Stimulated activated CD4-positive, alpha-beta T cell treated with anti-CD3 and anti-CD28 coated beads, Interleukin-1b, Interleukin-23, amount 100 ng/mL, for 24 hours (primary cell): ENCODE measurements at places on chromosomes 11 and 22.

GRCh38 chr22:32040324-32040904 is 2.6 kb upstream of the SLC5A1 start:
- no peak for DNase-seq

DNA sequence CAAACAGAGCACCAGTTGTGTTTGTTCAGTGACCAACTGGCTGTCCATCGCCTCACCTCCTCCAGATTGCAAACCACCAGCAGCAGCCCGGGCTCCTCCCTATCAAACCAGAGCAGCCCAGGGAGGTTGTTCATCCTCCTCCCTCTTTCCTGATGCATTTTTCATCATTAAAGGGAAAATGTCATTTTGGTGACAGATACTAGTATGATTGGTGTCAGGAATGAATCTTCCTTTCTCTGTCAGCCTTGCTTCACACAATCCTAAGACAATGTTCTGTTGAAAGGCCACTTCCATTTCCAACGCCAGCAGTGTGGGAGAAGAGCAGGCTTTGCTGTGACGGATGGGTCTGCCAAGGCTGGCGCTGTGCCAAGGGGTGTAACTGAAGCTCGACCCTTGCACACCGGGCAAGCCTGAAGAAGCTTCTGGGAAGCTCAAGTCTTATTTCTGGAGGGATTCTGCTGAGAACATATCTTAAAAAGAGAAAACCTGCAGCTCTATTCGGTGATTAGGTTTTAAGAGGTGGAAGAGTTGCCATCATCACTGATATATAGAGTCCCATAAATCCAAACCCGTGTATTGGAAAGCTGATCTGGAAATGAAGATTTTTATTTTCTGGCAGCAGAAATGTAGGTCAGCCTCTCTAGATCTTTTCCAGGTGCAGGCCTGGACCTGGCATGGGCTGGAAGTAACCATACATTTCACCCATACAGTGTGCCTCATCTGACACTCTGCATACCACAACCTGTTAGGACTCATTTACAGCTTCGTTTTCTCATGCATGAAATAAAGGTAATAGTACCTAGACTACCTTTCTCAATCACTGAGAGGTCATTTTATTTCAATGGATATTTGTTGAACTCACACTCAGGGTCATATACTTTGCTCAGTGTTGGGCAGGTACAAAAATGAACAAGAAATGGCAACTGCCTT is 524.5 kb downstream of the NTM start:
- no peak for DNase-seq

GRCh38 chr11:64351136-64351631 is 7.8 kb upstream of the RPS6KA4 start:
- DNase-seq, result no peak

GRCh38 chr11:44928144-44928543 is 22.5 kb downstream of the TP53I11 start:
- no peak for DNase-seq

DNA sequence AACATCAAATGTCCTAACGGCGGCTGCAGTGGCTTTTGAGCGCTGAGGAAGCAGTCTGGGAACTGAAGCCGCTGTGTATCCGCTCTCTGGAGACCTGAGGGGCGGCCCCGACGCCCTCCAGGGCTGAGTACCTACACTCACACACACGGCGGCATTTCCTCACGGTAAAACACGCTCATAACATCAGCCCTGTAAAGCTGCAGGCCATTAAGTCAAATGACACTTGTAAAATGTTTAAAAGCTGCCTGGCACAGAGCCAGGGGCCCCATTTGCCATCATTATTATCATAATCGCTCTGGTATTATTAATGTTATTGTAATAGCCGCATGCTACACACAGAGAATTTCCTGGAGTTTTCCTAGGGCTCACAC is 5.1 kb downstream of the CARS1 start:
- DNase-seq, result no peak

DNA sequence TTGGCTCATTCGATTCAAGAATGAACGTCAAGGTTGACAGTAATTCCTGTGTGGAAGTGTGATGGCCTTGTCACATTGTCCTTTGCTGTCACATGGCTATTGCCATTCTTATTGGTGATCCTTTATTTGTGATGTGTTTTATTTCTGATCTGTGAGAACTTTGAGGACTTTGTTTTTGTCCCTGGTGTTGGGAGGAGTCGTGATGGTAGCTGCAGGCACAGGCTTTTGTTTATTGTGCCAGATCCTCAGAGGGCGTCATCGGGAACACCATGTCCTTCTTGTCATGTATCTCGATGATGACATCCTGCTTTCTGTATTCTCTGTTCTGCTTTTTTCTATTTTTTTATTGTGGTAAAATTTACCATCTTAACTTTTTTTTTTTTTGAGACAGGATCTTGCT is 5.6 kb downstream of the PICK1 start:
- no peak for DNase-seq

- DNase-seq, result no peak
These were observed 225.1 kb upstream of the MPPED2 start for GRCh38 chr11:30811226-30811755.

GRCh38 chr11:65317025-65317786 is 2.5 kb downstream of the CDC42EP2 start:
- DNase-seq, result no peak

DNA sequence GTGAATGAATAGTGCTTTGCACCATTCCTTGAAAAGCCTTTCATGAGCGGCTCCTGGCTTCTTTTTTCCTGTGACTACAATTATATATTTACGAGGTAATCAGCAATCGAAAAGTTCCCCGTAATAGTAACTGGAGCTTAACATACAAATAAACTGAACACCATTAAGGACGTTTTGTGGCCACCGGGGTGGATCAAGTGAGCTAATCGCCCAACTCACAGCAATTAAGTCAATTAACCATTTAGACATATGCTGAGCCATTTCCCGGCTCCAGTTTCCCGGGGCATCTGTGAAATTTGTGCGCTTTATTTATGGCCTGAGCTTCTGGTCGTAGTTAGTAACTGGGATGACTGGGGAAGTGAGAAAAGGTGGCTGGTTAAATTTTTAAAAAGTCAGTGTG is 465.2 kb downstream of the MIAT start:
- no peak for DNase-seq

- no peak for DNase-seq
These were observed 17.8 kb downstream of the ZFP91 start for GRCh38 chr11:58596621-58597020.

DNA sequence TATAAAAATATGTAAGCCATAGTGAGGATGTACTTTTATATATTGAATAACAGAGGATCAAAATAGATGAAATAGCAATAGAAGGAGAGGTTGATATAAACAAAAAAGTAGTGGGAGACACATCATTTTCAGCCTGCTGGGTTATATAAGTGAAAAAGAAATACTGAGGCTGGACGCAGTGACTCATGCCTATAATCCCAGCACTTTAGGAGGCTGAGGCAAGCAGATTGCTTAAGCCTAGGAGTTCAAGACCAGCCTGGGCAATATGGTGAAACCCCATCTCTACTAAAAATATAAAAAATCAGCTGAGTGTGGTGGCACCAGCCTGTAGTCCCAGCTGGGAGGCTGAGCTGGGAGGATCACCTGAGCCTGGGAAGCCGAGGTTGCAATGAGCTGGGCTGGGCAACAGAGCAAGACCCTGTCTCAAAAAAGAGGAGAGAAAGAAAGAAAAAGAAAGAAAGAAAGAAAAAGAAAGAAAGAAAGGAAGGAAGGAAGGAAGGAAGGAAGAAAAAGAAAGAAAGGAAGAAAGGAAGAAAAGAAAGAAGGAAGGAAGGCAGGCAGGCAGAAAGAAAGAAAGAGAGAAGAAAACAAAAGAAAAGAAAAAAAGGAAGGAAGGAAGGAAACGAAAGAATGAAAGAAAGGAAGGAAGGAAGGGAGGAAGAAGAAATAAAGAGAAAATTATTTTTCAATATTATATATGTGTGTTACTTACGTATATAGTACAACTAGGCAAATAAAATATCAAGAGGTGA is 7.0 kb upstream of the P2RY2 start:
- no peak for DNase-seq

DNA sequence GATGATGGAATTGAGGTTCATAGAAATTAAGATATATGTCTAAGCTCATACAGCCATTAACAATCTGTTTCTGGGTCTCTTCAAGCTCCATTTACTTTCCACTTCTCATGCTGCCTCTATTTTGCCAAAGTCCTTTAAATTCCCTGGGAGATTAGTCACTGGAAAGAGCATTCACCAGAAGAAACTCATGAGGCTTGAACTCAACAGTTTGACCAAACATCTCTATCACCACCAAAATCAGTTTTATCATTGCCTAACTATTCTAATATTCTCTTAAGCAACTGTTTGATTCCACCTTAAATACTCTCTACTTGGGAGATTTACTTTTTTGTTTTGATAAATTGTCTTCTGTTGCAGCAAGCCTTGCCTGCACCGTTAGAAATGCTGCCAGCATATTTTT is 881.3 kb downstream of the KCNA4 start:
- DNase-seq, result no peak

- DNase-seq, result no peak
These were observed 296.3 kb downstream of the CADM1 start for GRCh38 chr11:115207916-115208315.

DNA sequence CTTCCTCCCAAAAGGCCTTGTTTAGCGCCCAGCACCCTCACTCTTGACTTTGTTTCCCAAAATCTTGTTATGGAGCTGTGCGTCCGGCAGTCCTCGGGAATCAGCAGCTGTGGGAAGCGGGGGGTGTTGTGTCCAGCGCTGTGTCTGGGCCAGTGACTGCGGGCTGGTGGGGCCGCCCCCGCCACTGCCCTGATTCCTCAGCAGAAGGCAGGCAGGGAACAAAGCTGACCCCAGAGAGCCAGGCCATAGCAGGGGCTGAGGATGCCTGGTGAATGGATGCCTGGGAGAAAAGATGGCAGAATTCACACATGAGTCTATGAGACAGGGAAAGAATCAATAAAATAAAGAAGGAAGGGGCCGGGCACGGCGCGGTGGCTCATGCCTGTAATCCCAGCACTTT is 2.5 kb downstream of the APOBEC3C start:
- no peak for DNase-seq

DNA sequence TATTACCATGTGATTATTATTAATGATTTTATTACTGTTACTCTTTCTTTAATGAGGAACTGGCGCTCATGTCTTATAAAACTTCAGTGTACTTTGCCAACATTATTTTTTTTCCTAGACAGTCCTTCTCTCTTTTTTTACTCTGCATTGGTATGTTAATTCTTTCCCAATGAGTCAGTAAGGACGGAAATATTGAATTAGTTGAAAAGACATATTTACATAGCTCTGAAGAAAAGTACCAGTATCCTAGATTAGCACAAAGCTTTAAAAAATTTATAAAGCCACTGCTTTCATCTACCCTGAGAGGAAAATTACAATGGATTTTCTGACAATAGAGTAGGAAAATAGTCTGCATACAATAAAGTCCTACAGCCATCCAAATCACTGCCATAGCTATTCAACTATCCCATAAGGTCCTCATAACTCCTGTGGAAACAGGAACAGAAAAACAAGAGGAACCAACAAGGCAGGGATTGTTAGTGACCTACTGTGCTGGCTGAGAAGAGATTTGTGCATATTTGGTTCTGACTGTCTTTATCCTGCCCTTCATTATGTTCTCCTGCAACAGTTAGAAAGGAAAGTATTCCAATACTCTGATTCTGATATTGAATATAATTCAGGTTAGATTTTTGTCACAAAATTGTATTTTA is 314.4 kb downstream of the AASDHPPT start:
- no peak for DNase-seq

- DNase-seq, result no peak
These were observed 50.2 kb downstream of the XKR3 start for GRCh38 chr22:16774911-16775500.

DNA sequence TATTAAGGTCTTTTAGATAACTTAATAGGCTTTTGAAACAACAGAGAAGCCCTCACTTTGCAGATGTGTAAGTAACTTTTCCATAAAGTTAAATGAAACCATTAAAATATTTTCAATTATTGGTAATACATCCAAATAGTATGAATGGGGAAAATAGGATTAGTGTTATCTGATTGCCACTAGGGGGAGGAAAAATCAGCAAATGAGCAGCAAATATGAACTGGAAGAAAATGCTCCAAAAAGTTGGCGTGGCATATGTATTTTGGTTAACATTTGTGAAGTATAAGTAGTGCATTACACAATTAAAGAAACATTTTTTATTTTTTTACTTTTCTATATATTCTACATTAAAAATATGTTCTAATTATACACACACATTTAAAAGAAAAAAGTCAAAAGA is 259.8 kb upstream of the ANO5 start:
- DNase-seq, result no peak

DNA sequence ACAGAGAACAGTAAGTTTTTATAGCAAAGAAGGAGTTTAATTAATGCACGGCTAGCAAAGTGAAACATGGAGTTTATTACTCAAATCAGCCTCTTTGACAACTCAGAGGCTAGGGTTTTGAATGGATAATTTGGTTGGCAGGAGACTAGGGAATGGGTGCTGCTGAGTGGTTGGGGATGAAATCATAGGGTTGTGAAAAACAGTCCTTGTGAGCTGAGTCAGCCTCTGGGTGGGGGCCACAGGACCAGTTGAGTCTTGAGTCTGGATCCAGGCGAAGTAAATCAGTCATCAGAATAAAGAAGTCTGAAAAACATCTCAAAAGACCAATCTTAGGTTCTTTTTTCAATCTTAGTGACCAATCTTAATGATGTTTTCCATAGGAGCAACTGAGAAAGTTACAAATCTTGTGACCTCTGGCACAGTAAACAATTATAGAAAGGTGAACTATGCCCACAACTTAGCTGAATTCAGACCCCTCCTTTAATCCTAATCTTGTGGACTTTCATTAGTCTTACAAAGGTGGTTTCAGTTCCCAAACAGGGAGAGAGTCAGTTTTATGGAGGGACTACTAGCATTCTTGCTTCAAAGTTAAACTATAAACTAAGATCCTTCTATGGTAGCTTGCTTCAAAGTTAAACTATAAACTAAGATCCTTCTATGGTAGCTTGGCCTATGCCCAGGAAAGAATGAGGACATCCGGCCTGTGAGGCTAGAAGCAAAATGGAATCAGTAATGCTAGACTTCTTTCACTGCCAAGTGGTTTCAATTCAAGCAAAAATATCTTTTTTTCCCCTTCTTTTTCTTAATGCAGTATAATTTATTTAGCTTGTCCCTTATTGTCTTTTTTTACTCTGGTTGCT is 84.5 kb downstream of the AASDHPPT start:
- no peak for DNase-seq

DNA sequence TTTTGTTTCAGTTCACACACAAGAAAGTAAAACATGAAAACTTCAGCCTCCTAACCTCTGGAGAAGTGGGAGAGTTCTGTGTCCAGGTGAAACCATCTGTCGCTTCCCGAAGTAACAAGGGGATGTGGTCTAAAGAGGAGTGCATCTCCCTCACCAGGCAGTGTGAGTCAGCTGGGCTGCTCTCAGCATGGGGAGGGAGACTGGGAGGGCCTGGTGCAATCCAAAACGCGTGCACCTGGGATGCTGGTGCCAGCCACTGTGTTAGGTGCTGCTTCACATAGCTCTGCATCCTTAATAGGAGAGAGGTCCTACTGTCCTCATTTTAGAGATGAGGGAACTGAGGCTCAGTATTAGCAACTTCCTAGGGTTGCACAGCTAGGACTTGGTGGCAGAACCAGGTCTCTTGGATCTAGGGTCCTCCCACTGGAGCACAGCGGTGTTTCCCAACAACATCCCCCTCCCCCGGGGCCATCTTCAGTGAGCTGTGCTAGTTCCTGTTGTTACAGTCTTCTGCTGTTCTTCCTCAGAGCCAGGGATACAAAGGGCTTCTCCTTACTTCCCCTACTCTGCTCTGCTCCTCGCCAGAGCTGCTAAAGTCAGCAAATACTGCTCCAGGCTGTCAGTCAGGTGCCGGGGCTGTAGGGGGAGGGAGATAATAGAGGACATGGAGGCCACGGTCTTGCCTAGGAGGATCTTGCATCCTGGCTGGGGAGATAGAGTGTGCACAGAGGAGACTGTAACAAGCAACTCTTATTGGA is 8.0 kb downstream of the IL10RA start:
- DNase-seq, result no peak
